ENCODE measurements at places on chromosomes 2 and 18. TPM values are rescaled to one million over a fixed set of nuclear protein-coding genes. Genes with fewer than 3 reads are reported as not detected.

KCNIP3 gene
- 1.4 TPM for polyA plus RNA-seq

CABYR gene
- 6.2 TPM for polyA plus RNA-seq

LINC00305 gene
- polyA plus RNA-seq, result not detected

GALNT14 gene
- polyA plus RNA-seq, result not detected

AGXT gene
- polyA plus RNA-seq, result not detected

RESP18 gene
- polyA plus RNA-seq, result not detected

CAPN10 gene
- 20.9 TPM for polyA plus RNA-seq

RNF181 gene
- 481 TPM for polyA plus RNA-seq

FBXO48 gene
- 0.37 TPM for polyA plus RNA-seq

LNPK gene
- 18.7 TPM for polyA plus RNA-seq

RIT2 gene
- not detected for polyA plus RNA-seq

TBC1D8 gene
- polyA plus RNA-seq, result 1.5 TPM

ZNF396 gene
- 0.26 TPM for polyA plus RNA-seq

CRYGD gene
- not detected for polyA plus RNA-seq

ONECUT2 gene
- polyA plus RNA-seq, result 0.01 TPM

FAM168B gene
- 121 TPM for polyA plus RNA-seq

CLK1 gene
- polyA plus RNA-seq, result 35.5 TPM

NT5C1B gene
- polyA plus RNA-seq, result not detected

CNRIP1 gene
- polyA plus RNA-seq, result 32.7 TPM

CHRND gene
- not detected for polyA plus RNA-seq

CFC1 gene
- not detected for polyA plus RNA-seq

ZNF385B gene
- not detected for polyA plus RNA-seq

ZC3H15 gene
- polyA plus RNA-seq, result 47.4 TPM

LRRC30 gene
- not detected for polyA plus RNA-seq

NTSR2 gene
- not detected for polyA plus RNA-seq

ASB3 gene
- 17.1 TPM for polyA plus RNA-seq

ATOH8 gene
- 11.2 TPM for polyA plus RNA-seq

TYW5 gene
- polyA plus RNA-seq, result 3.2 TPM

KLHL14 gene
- polyA plus RNA-seq, result not detected

ABHD1 gene
- polyA plus RNA-seq, result 0.24 TPM

TNS1 gene
- polyA plus RNA-seq, result 41.1 TPM

ATF2 gene
- polyA plus RNA-seq, result 24.1 TPM

SERPINB3 gene
- polyA plus RNA-seq, result not detected

POTEI gene
- not detected for polyA plus RNA-seq

CRYGC gene
- polyA plus RNA-seq, result not detected

CTNNA2 gene
- polyA plus RNA-seq, result not detected

XIRP2 gene
- 0.01 TPM for polyA plus RNA-seq

PIEZO2 gene
- polyA plus RNA-seq, result 2.2 TPM

GKN2 gene
- polyA plus RNA-seq, result not detected

GALNT13 gene
- polyA plus RNA-seq, result 0.03 TPM

MAPRE3 gene
- polyA plus RNA-seq, result 20.3 TPM

PKDCC gene
- 95.7 TPM for polyA plus RNA-seq

KIAA2012 gene
- 0.04 TPM for polyA plus RNA-seq

SERPINB4 gene
- not detected for polyA plus RNA-seq

SLC4A3 gene
- polyA plus RNA-seq, result 6.1 TPM

CXCR4 gene
- not detected for polyA plus RNA-seq

RGPD4 gene
- not detected for polyA plus RNA-seq

C2orf81 gene
- 0.26 TPM for polyA plus RNA-seq

CXXC1 gene
- polyA plus RNA-seq, result 66.2 TPM
